ENCODE measurements at places on chromosomes 1 and 21.

- DNase-seq: no peak
Observed at GRCh38 chr1:201989354-201990128, 7.1 kb downstream of the RNPEP start.

DNA sequence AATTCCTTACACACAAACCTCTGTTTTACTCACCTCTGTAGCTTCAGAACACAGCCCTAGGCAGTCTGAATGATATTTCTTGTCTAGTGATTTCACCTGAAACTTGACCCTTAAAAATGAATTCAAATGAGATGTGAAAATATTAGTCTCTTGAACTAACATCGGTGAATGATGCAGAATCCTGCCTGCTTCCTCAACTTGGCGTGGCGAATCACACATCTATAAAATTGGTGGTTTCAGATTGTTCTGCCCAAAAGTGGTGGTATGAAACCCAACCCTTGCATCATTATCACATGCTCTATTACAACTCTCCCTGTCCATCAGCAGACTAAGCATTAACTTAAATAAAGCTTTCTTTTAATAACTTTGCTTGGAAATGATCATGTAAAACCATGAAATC lies 26.9 kb upstream of the C1orf21 start:
- DNase-seq: no peak

GRCh38 chr1:107534632-107535031 lies 393.8 kb downstream of the NTNG1 start:
- DNase-seq: no peak

- no peak for DNase-seq
Observed at GRCh38 chr1:170698301-170699275, 34.7 kb downstream of the PRRX1 start.

GRCh38 chr1:8745346-8745745 lies 72.1 kb downstream of the RERE start:
- DNase-seq: no peak

GRCh38 chr1:154520333-154520732 lies 18.1 kb upstream of the SHE start:
- DNase-seq: no peak

DNA sequence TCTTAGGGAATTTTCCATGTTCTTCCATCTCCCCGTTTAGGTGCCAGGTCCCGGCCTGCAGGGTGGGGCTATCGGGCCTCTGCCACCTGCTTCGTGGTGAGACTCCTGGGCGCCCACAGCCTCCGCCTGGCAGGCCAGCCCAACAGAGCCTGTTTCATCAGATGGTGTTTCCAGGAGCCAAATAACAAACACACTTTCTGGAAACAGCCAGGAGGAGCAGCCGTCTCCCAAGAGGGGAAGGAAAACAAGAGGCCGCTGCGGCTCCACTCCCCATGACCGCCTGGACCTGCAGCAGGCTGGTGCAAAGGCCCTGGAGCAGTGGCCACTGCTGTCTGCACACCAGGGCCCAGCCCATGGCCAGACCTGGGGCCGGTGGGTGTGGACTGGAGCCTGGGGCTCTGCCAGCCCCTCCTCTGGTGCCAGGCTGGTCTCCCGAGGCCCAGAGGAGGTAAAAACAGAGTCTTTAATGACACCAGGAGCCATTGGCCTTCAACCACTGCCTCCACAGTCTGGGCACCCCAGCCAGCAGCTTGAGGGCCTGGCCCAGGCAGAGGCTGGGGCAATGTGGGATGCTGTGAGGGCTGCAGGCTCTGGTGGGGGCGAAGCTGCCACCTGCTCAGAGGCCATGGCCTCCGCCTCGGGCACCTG lies 55.0 kb downstream of the SLX9 start:
- DNase-seq: no peak

- peak; percentile 90 for DNase-seq
Observed at GRCh38 chr21:45596704-45597318, 46.7 kb upstream of the PCBP3 start.

DNA sequence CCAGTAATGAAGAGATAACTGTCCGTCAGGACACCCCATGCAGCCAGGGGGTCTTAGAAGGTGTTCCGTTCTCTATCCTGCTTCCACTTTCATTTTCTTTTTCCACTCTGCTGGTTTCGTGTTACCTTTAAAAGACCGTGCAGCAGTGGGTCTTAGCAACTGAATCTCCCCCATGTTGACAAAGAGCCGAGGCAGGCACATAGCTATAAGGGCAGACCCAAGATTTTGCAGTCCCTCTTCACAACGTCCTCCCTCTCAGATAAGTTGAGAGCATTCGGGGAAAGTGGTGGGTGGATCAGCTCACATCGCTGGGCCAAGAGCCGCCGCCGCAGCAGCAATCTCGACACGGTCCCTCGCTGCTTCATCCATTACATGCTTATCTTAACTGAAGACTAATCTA lies 355.5 kb downstream of the LMO4 start:
- no peak for DNase-seq

- no peak for DNase-seq
Observed at GRCh38 chr1:211101481-211101880, 32.5 kb downstream of the KCNH1 start.

DNA sequence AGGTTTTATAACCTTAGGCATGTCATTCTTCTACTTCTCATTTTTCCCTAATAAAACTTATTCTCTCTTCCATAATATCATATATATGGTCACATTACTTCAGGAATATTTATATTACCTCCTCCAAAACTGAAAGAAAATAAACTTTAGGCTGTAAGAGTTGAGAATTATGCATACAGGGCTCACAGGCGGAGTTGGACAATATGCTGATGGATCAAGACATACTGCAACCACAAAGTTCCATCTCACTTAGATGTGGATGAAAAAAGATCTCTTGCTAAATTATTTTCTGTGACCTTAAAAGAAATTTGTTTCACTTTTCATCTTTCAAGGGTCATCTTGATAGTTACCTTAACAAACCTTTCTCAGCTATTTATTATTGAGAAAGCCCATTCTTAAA lies 152.6 kb upstream of the PDE4B start:
- DNase-seq: no peak

DNA sequence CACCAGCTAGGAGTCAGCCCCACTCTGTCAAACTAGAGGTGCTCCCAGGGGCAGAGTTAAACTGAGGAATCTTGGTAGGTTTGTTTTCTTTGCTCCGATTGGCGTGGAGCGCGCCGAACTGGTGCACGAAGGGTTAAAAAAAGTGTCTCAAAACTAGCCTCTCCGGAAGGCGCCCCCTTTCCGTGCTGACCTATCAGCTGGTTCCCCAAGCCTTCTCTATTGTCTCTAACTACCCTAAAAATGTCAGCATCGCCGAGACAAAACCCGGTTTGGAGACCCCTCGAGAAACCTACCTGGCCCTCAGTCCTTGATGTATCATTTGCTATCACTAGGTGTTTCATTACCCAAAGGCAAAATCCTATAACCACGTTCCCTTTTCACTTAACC lies 2.2 kb downstream of the TGFB2 start:
- DNase-seq: peak; percentile 6

DNA sequence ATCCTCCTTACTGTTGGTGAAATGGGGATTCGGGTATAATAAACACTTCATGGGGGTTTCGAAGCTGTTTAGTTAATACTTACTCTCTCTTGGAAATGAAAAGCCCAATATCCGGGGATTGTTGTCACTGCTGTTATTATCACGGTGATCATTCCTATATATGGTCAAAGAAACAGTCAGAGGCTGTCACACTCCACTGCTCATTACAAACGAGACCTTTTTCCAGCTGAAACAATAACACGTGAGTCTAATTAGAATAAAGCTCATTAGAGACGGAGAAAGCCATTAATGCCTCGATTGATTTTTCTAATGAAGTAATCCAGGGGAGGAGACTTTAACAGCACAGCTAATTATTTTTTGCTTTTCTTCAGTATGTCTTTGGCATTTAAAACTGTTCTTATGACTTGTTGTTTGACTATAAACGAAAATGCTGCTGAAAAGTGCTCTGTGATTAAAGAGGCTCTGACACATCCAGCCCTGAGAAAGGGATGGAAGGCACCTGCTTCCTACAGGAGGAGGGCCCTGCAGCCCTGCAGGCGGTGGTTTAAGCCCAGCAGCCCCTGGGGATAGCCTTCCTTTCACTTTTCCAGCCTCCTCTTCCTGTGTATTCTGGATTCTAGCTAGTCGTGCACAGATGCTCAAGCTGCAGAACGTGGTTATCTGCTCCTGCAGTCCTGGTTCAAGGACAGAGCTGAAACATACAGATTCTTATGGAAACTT lies 143.6 kb downstream of the EDEM3 start:
- no peak for DNase-seq

DNA sequence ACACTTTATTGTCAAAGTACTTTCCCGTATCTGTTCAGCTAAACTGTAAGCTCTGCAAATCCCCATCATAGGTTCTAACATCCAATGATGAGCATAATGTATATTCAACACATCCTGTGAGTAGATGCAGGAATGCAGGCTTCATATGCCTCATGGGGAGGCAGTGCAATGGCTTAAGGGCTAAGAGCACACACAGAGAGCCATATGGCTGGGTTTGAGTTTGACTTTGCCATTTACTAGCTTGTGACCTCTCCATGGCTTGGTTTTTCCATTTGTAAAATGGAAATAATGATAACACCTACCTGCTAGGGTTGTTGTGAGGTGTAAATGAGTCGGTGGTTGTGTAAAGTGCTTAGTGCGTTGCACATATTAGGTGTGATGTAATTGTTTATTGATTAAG lies 13.4 kb downstream of the RCSD1 start:
- DNase-seq: no peak

GRCh38 chr1:210822932-210823331 lies 311.0 kb downstream of the KCNH1 start:
- DNase-seq: no peak

GRCh38 chr1:110087812-110088738 lies 17.6 kb upstream of the ALX3 start:
- DNase-seq: peak; percentile 60

All from stimulated activated CD4-positive, alpha-beta T cell treated with anti-CD3 and anti-CD28 coated beads, Interleukin-15, amount 100 ng/mL, for 24 hours (primary cell).